Activated naive CD4-positive, alpha-beta T cell (primary cell): ENCODE measurements at places on chromosomes 7 and 10.
A peak's percentile ranks its signal among the peaks of the same experiment; 100 is the strongest.

GRCh38 chr10:91565226-91565625 lies 67.6 kb downstream of the PPP1R3C start:
- DNase-seq, result no peak

- peak; percentile 93 for DNase-seq
Observed at GRCh38 chr7:100119072-100119969, at the start of the genes CNPY4 and TAF6. TSS of gene CNPY4 (plus strand) at chr7:100119634. CDS start at chr7:100119745, 111 bp downstream. TSS of gene TAF6 (minus strand) at chr7:100119358. CDS start at chr7:100114209, 5,149 bp downstream.

GRCh38 chr7:134842062-134842461 lies 62.6 kb downstream of the CALD1 start:
- DNase-seq, result no peak

DNA sequence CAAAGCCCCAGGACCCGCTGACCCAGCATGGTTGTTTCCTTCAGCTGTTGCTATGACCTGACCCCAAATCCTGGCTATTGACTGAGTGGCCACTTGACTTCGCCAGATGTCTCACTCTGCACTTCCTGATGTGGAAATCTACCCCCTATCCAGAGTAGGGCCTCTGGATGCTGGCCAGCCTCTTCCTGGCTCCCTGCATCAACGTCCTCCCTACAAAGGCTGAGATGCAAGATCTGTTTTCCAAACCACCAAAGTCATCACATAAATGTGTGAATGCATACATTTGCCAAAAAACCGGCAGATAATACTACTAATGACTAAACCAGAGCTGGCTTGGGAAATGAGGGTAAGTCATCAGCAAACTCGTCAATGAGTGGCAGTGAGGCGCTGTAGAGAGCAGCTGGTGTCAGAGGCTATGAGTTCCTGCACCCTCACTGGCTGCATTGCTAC lies 70.4 kb downstream of the PYROXD2 start:
- DNase-seq, result no peak

DNA sequence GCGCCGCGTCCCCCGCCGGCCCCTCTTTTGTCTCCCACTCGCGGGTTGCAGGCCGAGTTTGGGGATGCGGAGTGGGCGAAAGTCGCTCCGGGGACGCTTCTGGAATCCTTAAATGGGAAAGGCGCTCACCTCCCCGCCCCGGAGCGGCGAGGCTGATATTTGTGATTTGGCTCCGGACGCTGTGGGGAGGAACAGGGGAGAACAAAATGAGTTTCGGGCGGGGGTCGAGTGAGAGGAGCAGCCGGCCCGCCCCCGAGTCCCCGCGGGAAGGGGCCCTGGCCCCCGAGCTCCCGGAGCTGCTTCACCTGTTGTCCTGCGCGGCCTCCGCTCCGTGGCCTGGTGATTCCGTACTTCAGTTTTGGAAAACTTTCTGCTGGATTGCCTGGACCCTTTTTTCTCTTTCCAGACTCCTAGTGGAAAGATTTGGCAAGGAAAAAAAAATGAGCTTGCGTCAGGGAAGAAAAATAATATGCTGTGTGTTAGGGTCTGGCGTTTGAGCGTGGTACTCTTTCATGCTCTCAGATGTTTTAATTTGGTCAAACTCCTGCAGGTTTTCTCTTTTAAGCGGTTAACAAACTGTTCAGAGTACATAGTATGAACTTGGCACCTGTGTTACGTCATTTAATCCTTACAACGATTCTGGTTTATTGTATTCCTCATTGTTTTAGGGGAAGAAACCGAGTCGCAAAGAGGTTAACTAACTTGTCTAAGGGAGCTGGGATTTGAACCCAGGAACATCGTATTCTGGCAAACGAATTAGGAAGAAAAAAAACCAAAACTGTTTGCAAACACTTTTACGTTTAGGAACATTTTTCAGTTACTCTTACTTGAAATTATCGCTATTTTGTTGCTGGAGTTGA lies 924 bp downstream of the BMPR1A start:
- no peak for DNase-seq

DNA sequence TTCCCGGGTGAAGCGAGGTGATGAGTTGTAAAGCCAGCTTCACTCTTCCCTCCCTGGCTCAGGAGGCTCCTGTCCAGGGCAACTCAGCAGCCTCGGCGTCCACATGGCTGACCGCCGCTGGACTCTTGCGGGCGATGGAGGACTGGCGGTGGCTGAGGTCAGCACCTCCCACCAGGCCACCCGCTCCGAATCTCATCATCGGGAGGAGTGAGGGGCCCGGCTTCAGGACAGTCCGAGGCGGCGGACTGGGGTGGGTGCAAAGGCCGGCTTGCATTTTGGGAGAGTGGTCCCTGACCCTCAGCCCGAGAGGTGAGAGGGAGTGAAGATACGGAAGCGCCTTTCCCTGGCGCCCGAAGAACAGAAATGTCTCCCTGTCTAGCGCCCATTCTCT lies 759 bp downstream of the DNAJB12 start:
- DNase-seq, result no peak

DNA sequence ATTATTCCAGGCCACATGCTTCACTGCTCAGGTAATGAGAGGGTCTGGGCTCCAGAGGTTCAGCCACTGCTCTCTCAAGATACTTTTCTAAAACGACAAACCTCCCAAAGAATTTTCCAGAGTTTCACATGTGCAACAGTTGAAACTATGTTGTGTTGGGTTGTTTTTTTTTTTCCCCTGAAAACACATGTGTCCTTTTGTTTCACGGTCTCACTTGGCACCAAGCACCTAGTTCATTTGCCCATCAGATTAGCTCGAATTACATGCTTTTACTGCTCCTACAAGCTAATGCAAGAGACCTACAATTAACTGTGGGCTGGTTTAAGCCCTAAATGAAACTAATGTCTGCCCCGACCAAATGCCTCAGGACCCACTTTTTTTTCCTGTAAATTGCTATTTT lies 313.3 kb downstream of the FGFR2 start:
- DNase-seq, result no peak

GRCh38 chr10:28036587-28036986 lies 37.7 kb upstream of the ODAD2 start:
- DNase-seq, result no peak

DNA sequence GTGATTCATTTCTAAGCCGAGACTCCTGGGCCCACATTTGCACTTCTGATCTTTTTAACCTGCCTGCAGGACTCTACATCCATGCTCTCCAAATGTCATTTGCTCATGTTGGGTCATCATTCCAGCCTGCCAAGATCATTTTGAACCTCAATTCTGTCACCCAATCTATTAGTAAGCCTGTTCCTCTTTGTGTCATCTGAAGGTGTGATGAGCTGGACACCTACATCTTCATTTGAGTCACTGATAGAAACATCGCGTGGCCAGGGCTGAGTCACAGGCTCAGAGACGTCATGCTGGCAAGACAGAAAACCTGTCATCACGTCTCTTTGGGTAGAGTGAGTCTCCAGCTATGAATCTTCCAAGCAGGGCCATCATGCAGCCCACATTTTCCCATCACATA lies 65.3 kb upstream of the SLF2 start:
- DNase-seq, result no peak

GRCh38 chr7:159070431-159071148 lies 74.1 kb downstream of the VIPR2 start:
- DNase-seq, result no peak

GRCh38 chr7:107966711-107967110 lies 36.2 kb downstream of the LAMB1 start:
- DNase-seq, result no peak

DNA sequence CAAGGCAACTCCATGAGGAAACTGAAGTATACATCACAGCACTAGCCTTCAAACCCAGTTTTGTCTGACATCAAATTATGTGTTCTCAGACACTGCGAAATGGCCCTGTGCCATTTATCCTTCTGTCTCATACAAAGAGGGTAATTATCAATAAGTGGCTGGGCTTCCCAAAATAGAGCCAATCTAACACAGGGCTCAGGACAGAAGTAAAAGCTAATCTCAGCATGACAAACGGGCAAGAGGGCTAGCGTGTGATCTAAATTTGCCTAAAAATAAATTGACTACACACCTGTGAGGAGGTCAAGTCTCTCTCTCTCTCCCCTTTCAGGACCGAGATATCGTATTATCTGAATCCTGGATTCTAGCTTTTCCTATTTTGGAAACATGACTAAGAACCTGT lies 67.2 kb downstream of the DGKB start:
- no peak for DNase-seq

- DNase-seq, result no peak
Observed at GRCh38 chr10:111338805-111339204, 262.0 kb downstream of the ADRA2A start.

GRCh38 chr10:26911811-26912461 lies 51.2 kb upstream of the ABI1 start:
- DNase-seq, result no peak

GRCh38 chr10:73798927-73799560 lies 12.4 kb downstream of the NDST2 start:
- no peak for DNase-seq

- no peak for DNase-seq
Observed at GRCh38 chr7:10022957-10023356, 950.7 kb upstream of the PHF14 start.

- DNase-seq, result no peak
Observed at GRCh38 chr7:50333221-50333651, 28.7 kb downstream of the IKZF1 start.

DNA sequence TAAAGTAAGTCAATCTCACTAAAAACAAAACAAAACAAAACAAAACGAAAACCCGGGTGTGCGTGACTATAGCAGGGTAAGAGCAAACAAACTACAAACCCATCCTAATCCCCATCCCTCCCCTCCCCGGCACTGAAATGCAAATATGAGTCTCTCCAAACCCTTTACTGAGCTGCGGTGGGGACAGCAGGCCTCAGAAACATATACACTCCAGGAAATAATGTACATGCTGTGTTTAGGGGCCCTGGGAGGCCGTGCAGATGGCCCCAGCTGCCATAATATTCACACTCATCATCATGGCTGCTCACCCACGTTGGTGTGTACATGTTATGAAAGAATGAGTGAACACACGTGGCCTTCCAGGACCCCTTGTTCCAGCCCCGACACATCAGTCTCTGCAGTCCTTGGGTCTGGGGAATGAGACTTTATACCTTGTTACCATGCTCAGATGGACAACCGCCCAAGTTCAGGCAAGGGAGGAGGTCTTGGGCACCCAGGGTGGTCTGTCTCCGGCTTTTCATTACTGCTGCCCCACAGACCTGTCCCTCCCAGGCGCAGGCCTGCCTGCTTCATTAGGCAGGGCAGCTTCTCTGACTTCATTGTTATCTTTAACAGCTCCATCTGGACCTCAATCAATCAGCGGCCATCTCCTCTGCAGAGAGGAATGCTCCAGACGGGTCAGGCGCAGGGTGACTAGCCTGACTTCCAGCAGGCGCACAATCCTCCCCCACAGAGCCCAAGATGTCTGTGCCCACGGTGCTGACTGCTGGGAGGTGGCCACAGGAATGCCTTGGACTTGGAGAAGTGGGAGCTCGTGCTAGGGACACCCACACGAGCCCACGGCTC lies 20.6 kb downstream of the HSPA12A start:
- no peak for DNase-seq

DNA sequence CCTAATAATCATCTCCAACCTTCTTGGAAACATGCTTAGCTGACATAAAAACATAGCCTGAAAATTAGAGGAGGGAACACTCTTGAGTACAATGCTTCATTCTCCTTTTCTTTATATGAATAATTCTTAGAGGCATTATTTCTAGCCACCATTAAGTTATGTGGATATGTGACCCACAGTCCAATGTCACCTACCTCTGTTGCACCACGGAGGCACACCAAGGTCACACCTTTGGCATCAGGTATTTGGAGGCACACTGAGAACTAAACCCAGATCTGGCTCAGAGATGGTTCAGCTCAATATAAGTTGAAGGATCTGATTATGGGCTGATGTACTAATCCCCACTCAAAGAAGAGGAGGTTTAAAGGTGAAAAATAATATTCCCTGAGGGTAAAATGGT lies 385.1 kb downstream of the POM121L12 start:
- no peak for DNase-seq

DNA sequence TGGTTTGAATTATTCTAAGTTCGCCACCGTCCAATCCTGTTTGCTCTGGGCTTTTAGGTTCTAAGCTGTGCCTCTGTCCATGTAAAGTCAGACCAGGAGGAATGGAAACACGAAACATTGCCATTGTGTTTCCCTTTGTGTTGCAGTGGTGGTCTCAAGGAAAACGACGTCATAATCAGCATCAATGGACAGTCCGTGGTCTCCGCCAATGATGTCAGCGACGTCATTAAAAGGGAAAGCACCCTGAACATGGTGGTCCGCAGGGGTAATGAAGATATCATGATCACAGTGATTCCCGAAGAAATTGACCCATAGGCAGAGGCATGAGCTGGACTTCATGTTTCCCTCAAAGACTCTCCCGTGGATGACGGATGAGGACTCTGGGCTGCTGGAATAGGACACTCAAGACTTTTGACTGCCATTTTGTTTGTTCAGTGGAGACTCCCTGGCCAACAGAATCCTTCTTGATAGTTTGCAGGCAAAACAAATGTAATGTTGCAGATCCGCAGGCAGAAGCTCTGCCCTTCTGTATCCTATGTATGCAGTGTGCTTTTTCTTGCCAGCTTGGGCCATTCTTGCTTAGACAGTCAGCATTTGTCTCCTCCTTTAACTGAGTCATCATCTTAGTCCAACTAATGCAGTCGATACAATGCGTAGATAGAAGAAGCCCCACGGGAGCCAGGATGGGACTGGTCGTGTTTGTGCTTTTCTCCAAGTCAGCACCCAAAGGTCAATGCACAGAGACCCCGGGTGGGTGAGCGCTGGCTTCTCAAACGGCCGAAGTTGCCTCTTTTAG lies 46.3 kb upstream of the DMBT1 start:
- DNase-seq, result no peak

GRCh38 chr10:130905386-130905785 lies 406.1 kb downstream of the TCERG1L start:
- no peak for DNase-seq

GRCh38 chr7:66257481-66257880 lies 52.3 kb downstream of the TPST1 start:
- no peak for DNase-seq

DNA sequence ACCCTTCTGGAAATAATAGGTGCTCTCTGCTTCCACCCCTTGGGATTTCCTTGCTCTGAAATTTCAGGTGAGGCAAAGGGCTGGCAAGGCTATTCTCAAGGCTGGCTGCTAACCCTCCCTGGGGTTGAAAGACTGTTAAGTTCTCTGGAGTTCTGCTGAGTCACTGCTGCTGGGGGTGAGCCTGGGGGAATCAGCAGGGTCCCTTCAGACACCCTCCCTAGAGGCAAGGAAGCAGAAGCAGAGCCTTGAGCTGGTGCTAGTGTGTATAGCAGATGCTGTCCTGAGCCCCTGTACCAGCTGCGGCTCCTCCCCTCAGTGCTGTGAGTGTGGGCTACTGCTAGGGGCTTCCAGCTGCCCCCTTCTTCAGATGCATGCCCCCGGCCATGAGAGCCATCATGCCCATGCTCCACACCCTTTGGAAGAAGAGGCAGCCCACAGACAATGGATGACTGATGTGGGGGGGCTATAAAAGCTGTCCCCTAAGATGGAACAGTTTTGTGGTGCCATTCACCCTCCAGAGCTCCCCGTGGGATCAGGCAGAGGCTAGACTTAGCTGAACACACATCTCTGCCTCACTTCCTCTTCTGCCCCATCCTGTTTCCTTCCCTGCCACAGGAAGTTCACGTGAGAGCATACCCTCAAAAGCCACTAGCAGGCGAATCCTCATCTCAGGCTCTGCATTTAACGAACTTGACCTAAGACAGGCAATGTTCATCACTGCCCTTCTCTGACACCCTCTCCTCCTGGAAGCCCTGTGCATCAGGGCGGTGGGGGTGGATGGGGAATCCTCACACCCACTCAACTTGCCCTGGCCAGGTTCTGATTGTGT lies 91.8 kb downstream of the SH3PXD2A start:
- no peak for DNase-seq
